ENCODE measurements at places on chromosomes 3 and 15.

GRCh38 chr3:32310918-32311839, 72.7 kb downstream of the CMTM8 start:
- no peak for DNase-seq

GRCh38 chr15:54559405-54560069, 581.3 kb downstream of the UNC13C start:
- DNase-seq: no peak

GRCh38 chr15:90859234-90860131, 8.9 kb upstream of the FURIN start:
- DNase-seq: no peak

GRCh38 chr15:25770031-25770430, 93.1 kb downstream of the ATP10A start:
- no peak for DNase-seq

DNA sequence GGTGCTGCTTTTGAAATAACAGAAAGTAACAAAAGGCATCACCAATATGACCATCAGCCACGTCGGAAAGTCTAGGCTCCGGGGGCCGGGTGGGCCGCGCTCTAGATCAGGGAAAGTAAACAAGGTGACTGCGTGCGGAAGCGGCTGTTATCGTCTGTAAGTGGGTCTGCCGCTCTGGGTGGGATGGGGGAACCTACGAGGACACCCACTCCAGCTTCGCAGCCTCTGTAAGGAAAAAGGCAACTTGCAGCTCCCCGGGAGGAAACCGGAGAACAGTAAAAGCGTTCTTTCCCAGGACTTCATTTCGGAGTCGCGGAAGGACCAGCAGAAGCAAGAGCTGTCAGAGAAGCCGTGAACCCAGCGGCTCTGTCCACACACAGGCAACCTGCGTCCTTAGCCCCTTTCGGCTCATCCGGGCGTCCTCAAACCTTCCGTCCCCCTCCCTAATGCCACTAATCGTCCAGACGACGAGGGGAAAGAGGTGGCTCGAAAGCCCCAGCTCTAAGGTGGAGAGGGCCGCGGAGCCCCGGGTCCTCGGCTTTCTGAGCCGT, 461 bp downstream of the XRN1 start:
- peak; percentile 53 for DNase-seq
